ENCODE measurements at places on chromosomes 16 and 17.

GRCh38 chr16:82735673-82736091 is 108.9 kb downstream of the CDH13 start:
- DNase-seq: no peak

DNA sequence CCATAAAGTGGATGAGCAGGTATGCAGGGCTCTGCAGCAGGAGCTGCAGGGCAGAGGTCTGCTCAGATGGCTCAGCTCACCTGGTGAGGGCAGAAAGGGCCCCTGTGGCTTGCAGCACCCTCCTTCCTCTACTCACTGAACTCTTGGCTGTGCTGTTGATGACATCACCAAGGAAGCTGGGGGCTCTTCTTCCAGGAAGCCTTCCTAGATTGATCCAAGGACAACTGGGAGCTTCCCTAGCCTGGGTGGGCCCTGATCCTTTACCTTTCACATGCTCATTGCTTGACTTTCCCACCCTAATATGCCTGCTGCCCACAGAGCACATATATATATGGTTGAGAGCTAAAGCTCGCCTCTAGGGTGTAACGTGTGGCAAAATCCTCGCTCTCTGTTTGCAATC is 2.5 kb downstream of the KIF19 start:
- no peak for DNase-seq

GRCh38 chr17:81385320-81386111 is 9.7 kb upstream of the BAHCC1 start:
- no peak for DNase-seq

- peak; percentile 61 for DNase-seq
These were observed 154.5 kb downstream of the PARN start for GRCh38 chr16:14475370-14476139.

DNA sequence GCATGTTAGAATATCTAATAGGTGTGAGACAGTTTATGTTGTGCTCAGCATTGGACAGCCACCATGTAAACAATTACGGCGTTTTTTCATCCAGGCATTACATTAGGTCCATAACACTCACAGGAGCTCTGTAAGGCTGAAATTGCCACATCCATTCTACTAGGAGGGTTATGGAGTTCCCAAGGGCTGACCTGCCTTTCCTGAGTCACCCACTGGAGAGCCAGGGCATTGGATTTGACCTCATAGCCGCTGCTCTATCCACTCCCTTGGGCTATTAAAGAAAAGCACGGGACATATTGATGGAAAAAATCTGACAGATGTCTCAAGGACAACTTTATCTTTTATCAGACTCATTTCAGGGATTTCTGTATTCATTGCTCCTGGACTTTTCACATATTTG is 306.3 kb upstream of the HSBP1 start:
- DNase-seq: no peak

DNA sequence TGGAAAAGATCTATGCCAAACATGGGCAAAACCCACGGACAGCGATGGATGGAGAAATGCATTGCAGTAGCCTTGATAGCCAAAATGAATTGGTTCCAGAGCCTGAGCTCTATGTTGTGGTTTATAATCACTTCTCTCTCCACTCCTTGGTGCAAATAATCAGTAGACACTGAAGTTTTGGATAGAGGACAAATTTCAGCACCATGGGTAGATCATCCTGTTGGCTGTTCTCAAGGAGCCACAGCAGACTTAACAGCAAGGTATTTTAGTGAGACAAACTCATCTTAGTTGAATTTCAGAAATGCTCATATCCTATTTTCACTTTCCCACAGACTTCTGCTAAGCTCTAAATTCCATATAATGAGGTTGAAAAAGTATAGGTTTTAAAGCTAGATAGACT is 88.3 kb upstream of the CCL1 start:
- no peak for DNase-seq

DNA sequence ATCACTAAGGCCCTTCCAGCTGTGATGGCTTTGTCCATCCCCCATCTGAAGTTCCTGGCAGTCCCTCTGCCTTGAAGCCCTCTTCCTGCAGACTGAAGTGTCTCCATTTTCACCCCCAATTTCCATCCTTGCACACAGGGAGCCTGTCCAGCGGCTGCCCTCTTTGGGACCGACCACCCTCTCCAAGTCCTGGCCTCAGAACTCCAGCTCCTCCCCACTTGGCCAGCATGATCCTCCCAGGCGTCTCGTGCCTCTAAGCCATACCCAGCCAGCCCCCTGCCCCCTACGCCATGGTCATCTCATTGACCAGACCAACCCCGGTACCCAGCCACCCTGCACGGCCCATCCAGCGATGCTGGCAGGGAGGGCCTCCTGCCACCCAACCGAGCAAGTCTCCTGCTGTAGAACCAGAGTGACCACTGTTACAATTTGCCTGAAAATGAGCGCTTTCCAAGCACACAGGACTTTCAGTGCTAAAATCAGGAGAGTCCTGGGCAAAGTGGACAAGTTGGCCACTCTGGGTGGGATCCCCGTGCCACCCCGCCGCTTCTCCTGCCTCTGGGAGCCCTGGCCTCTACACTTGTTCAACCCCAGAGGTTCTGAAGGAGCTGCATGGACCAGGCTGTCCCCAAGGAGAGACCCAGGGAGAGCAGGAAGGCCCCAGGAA is 362.0 kb downstream of the SEC14L1 start:
- no peak for DNase-seq

- peak; percentile 77 for DNase-seq
These were observed 21.1 kb downstream of the NPTX1 start for GRCh38 chr17:80455336-80455710.

DNA sequence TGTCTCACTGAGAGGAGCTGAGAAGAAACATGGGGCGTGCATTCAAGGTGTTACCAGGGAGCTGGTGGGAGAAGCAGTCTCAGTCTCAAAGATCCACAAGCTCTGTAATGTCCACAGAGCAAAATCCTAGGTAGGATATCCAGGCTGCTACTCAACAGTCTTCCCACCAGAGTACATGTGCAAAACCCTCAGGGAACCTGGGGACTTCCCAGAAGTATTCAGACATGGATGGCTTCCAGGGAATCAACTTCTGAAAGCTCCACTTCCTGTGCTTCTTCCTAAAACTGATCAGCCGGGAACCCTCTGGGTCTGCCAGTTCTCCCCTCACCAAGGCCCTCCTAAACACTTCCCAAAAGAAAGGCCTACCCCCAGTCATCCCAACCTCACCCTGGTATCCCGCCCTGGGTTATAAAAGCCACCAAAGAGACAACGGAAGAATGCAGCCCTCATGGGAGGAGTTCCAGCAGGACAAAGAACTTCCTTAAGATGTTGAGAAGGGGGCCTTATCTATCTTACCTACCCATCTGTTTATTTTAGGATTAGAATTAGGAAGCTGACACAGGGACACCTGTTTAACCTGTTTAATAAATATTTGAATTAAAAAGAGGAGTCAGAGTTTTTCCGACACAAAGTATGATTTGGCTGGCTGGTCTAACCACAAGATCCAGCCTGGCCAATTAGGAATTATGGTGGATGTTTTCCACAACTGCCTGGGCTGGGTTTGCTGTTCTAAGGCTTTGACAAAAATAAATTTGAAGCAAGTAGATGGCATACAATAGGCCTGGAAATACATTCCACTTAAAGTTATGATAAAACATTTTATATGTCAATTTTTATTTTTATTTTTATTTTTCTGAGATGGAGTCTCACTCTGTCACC is 37.0 kb downstream of the CUEDC1 start:
- no peak for DNase-seq

DNA sequence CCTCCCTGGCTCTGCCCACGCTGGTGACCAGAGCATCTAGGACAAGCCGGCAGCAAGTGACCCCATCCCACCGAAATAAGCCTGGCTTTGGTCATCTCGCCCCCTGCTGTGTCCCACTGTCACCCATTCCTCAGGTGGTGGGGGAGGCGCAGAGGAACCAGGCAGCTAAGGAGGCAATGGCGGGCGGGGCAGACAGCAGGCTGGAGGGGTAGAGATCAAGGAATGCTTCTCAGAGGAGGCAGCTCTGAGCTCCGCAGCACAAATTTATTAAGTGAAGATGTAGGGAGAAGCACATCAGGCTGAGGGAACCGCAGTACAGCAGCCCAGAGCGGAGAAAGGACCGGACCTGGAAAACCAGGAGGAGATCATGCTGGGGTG is 7.5 kb upstream of the KREMEN2 start:
- DNase-seq: no peak

GRCh38 chr17:75828076-75828400 is 16.2 kb downstream of the UNC13D start:
- DNase-seq: no peak

GRCh38 chr17:67655478-67656148 is 62.1 kb upstream of the NOL11 start:
- DNase-seq: no peak

GRCh38 chr16:1217526-1217925 is 7.5 kb downstream of the TPSG1 start:
- no peak for DNase-seq

DNA sequence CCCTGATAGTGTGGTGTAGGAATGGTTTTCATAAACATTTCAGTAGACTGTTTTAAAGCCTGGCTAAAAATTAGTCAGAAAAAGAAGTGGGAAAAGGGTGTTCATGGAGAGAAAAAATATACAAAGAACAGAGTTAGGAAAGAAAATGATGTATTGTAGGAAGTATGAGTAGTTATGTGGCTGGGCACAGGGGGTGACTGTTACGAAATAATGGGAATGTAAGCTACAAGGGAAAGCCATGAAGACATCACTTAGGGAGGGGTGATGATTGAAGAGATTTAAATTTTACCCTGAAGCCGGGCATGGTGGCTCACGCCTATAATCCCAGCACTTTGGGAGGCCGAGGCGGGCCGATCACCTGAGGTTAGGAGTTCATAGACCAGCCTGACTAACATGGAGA is 55.3 kb downstream of the NUP88 start:
- DNase-seq: no peak

- DNase-seq: no peak
These were observed 8.6 kb upstream of the ATXN1L start for GRCh38 chr16:71837150-71837549.

DNA sequence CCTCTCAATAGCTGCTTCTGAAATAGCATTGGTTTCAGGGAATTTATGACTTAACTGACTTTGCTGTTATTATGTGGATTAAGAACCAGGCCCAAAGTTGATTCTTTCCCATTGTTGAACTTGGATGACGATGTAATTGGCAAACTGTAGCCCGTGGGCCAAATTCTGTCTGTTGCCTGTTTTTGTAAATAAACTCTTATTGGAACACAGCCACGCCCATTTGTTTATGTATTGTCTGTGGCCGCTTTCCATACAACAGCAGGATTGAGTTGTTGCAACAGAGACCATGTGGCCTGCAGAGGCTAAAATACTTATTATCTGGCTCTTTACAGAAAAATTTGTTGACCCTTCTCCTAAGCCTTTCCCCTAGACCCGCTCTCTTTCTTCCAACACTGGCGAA is 31.6 kb downstream of the NTN1 start:
- DNase-seq: no peak

DNA sequence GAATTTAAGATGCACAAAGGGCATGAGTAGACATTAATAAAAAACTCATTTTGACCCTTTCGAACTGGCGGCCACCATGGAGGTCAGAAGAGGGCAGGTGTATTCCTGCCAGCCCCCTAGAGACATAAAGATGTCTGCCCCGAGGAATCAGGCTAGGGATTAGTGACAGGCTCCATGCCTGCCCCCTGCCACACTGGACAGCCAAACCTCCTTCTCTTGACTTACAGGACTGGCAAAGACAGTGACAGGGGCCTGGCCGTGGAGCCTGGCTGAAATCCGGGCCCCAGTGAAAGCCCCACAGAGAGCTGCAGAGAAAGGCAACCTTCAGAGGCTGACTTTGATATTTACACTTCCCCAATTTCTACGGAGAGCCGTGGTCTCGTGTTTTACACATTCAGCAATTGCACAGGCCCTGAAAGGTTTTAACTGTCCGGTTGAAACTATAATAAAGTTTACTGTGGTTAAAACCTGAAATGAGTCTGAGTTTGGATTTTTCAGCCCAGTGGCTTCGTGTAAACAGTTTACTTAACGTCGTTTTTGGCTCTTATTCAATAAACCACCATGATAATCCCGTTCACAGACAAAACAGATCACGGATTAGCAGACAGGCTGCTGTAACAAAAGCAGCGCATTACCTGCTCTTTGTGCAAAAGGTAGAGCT is 243.9 kb upstream of the MYOCD start:
- no peak for DNase-seq

DNA sequence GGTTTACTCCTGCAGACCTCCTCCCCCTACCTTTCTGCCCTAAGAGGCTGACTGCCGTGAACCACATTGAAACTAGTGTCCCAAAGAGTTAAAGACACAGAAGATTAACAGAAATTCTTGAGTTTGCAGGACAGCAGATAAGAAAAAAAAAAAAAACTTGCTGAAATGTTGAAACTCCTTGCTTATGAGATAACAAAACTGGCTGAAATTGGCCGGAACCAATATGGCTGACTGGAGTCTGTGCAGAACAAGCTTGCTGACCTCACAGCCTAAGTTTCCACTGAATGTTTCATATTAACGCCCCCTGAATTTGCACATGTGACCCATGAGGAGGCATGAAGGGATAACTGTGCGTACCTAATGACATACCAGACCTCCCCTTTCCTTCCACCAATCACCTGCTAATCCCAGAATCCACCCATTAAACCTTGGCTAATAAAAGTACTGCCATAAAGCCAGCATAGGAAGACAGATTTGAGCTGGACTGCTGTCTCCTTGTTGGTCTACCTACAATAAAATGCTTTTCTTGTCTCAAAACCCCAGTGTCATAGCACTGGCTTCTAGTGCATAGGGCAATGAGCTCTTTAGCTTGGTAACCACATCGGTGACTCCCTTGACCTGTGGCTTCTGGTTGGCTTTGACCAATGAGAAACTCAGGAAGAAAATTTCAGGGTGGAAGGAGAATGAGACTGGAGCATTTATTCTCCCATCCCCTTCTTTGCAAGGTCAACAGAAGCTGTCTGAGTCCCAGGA is 80.1 kb downstream of the PMP22 start:
- DNase-seq: no peak

- DNase-seq: no peak
These were observed 50.7 kb downstream of the AATF start for GRCh38 chr17:36999471-36999870.

DNA sequence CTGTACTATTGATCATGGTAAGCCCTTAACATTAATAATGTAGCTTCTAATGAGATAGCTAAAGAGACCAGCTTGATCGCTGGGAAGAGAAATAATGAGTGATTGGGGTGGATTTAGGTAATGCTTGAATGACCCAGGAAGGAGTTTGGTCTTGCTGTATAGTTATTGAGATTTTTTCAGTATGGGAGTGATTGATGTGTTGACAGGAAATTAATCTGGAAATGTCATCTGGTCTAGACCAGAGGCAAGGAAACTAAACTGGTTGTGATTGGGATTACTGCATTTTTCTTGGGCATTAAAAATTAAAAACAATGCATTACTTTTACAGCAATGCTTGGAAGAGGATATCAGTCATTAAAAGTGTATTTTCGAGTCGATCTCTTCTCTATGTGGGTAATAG is 11.8 kb downstream of the TEFM start:
- DNase-seq: no peak

Measured in NCI-H146 (cell line).